ENCODE measurements at places on chromosomes 13 and 19.

DNA sequence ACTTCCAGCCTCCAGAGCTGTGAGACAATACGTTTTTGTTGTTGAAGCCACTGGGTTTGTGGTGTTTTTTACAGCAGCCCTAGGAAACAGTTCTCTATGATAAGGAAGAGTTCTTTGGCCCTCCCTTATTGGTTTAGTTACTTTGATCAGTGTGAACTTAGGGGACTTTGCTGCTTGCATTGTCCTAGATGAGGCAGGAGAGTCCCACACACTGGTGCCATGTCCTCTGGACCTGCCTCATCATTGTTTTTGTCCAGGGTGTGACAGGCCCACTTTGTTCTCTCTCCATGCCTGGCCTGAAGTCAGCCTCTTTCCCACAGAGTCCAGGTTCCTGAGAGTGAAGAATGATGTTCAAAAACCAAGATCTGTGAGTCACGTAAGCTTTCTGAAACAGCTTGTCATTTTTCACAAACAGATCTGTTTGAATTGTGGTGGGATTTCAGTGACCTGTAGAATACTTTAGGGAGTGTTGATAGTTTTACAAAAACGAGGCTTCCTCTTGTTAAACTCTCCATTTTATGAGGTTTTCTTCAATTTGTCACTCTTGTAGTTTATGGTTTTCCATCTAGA is 63.8 kb downstream of the ING1 start:
- DNase-seq: no peak

DNA sequence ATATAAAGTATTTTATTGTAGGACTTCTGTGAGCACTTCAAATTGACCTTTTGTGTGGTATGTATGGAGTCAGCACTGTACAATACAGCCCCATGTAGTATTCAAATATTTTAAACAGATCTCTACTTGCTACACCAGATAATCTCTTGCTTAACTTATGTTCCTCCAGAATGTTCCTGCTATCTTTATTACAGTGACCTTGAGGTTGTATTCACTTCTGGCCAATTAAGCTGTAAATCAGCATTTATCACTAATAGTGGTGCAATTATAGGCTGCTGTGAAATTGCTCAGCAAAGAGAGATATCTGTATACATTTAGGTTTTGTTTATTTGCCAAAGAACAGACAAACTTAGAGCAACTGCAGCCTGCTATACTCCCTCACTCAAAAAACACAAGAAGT is 1218.6 kb downstream of the PCDH17 start:
- DNase-seq: no peak

GRCh38 chr19:5131031-5131505 is 162.2 kb downstream of the KDM4B start:
- DNase-seq: no peak

DNA sequence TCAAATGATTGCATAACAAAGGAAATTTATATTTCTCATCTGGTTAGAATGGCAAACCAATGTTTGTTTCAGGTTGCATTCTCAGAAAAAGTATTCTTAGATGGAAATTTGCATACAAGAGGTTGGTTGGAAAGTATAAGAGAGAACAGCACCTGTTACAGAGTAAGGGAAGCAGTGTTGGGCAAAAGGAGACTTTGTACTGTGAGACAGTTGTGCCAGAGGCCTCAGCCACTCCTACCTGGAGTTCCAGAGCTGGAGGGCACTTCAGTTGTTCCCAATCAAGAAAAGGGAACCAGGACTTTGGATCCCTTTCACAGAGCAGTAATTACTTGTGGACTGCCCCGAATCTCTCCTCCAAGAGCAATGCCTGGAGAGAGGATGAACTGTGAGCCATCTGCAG is 81.8 kb downstream of the SPRY2 start:
- no peak for DNase-seq

DNA sequence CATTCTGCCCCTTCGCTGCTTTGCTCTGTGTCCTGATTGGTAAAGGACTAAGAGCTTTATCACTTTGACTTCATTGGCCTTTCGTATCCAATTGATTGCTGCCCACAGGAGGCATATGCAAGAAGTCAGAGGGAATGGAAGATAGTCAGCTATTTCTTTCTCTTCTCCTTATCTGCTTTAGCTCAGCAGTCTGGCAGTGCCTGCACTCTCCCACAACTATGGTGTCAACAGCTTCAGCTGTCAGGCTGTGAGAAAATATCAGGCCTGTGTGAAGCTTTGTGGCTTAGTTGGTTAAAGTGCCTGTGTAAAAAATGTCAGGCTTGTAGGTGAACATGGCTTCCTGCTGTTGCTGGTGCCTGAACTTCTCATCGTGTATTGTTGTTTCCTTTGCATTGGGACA is 243.0 kb downstream of the PCDH17 start:
- no peak for DNase-seq

DNA sequence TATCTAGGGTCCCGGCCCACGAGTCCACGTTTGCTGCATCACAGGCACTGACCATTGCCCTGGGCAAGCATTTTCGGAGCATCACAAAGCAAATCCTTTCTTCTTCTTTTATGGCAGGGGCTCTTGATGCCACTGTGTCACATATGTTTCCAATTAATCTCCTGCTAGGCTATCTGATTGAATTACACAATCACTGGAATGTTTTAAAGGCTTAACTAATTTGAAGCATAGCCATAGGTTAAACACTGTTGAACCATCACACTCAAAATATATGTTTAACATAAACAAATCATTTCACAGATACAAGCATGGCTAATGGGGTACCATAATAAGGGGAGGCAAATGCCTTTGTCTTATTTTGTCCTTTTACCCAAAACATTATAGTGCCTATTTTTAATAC is 338.3 kb downstream of the POU4F1 start:
- DNase-seq: no peak

- DNase-seq: no peak
Measured at GRCh38 chr13:110392510-110393240, 85.6 kb downstream of the COL4A2 start.

GRCh38 chr13:109945206-109945960 is 159.0 kb upstream of the IRS2 start:
- DNase-seq: no peak

GRCh38 chr19:47309038-47309437 is 623 bp upstream of the C5AR1 start:
- DNase-seq: no peak

DNA sequence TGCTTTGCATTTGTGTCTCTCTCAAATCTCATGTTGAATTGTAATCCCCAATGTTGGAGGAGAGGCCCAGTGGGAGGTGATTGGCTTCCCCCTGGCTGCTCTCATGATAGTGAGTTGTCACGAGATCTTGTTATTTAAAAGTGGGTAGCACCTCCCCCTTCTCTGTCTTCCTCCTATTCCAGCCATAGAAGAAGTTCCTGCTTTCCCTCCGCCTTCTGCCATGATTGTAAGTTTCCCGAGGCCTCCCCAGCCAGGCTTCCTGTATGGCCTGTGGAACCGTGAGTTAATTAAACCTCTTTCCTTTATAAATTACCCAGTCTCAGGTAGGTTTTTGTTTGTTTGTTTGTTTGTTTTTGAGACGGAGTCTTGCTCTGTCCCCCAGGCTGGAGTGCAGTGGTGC is 3.8 kb downstream of the LILRA4 start:
- no peak for DNase-seq

DNA sequence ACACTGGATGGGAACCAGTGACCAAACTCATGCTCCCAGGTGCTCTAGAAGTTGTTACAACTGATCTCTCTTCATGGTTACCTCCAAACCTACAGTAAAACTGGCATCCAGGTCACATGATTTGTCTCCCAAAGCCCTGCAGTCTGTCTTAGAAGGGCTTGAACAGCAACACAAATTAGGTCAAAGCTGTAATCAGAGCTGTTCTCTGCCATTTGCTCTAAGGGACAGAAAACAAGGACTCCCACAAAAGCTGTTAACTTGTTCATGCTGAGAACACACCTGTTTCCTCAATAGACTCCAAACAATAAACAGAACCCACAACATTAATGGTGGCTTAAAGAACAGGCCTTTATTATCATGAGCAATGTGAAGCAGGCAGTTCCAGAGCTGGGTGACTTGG is 8.0 kb downstream of the ZNF671 start:
- DNase-seq: peak; percentile 75

DNA sequence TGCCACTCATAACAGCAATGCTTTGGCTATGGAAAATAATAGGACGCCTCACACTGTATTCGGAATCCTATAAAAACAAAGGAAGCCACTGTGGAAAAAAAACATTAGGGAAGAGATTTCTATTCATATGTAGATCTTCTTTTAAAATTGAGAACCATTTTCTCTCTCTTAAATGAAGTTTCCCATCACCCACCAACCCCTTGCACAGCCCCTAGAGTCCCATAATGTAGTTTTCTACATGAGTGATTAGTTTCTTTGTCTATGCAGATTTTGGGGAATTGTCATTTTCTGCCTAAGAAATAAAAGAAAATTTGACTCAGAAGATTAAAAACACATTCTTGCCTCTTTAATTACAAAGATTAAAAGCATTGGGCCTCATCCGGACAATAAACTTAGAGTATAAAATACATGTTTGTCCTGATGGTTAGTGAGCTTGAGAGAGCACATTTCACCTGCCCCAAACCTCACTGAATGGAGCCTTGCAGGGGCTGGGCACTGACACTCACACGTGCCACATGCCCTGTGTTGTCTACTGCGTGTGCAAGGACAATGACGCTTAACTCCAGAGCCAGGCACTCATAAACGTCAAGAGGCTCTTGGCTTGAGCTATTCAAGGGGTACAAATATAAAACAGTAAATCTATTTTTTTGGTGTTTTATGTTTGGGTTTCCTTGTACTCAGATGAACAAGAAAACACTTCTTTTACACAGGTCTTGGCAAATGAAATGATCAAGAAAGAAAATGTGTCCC is 40.0 kb upstream of the KL start:
- no peak for DNase-seq

DNA sequence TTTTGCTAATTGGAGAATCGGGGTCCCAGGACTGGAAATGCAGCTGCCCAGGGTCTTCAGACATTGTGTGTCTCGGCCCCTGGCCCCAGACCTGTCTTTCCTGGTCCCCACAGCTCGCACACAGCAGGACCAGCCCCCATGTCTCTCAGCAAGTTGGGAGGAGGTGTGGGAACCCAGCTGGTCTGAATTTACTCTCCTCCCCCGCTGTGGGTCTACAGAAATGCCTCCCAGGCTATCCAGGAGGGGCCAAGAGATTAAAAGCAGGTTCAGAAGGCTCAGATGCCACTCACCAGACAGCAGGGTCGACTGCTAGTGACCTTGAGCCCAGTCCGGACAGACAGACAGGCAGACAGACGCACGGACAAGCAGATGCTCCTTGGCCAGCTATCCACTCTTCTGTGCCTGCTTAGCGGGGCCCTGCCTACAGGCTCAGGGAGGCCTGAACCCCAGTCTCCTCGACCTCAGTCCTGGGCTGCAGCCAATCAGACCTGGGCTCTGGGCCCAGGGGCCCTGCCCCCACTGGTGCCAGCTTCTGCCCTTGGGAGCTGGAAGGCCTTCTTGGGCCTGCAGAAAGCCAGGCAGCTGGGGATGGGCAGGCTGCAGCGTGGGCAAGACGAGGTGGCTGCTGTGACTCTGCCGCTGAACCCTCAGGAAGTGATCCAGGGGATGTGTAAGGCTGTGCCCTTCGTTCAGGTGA is at the start of gene DAND5:
Gene DAND5, plus strand, starts transcription at position 285 of the 697 bp plus-strand sequence. Its CDS starts 85 bp downstream, at position 370.
- no peak for DNase-seq

GRCh38 chr19:30222428-30222873 is 149.7 kb upstream of the ZNF536 start:
- DNase-seq: no peak

- DNase-seq: no peak
Measured at GRCh38 chr19:14048443-14049153, 13.3 kb downstream of the PALM3 start.

DNA sequence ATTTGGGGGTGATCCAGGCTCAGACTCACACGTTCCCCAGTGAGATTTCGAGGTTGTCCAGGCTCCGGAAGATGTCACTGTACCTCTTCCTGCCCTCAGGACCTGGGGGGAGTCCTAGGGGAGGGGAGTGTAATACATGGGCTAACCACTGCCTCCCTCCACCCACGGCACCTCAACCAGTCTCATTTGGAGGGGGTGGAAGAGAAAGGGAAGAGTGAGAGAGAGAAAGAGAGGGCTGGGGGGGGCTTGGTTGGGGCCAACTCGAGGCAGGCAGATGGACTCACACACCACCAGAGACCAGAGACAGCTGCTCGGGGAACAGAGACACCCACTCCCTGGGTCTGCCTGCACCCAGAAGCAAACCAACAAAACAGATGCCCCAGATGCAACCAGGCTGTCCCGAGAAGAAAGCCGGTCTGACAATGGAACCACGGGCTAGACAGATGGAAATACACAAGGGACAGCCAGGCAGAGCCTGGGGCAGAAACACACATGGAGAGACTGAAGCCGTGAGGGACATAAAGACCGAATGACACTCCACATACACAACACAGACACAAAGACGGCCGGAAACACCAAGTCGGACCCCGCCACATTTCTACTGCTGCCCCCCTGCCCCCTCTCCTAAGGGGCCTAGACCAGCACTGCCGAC is 825 bp downstream of the GMIP start:
- DNase-seq: no peak

DNA sequence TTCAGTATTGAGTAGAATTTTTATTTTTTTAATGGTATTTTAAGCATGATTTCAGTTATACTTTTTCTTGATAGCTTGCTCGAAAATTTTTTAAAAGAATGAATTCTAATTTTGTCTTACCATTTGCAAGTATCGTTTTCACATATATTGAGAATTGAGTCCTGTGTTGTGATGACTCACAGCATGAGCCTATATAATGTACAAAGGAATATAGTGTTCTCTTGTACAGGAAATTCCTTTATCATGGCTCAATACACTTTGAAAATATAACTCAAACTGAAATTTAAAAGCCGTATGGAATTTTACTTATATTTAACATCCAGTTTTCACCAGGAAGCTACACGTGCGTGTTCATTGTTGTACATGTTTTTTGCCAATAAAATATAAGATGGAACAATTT is 161.1 kb upstream of the TMTC4 start:
- DNase-seq: no peak

DNA sequence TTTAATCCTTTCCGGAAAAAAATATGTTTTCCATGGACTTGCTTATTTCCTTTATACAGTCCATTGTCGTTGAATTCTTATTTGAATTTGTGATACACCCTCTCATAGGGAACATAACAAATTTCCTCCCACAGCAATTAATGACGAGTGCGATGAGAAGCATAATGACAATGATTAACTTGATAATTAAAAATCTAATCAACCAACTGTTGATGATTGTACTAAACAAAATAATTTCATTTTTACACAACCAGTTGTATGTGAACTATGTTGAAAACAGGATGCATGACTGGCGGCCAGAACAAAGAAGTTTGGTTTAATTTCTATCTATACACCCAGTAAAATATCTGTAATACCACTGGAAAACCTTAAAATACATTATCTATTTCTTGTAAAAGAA is 26.1 kb upstream of the CEACAM21 start:
- no peak for DNase-seq

Data from cerebellar nuclear complex (tissue), 1 donor.